ENCODE measurements at places on chromosomes 11 and 22.

GRCh38 chr22:49156662-49157285 is 670.9 kb downstream of the BRD1 start:
- DNase-seq = peak; percentile 87

DNA sequence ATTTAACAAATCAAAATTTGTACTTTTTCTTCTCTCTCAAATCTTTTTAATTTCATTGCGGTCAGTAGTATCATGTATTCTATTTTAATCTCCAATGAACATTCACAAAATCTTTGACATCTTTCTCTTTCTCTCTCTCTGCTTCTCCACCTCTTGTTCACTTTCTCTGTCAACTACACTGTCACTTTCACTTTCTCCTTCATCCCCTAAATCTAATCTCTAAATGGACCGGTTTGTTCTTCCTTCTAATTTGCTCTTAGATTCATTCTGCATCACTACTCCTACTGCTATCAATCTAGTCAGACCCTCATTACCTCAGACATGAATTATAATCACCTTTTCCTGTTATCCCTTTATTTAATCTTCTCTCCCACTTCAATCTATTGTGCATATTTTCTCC is 18.6 kb downstream of the CCDC73 start:
- DNase-seq = no peak

- DNase-seq = no peak
These were observed 64.3 kb downstream of the BTG4 start for GRCh38 chr11:111447931-111448330.

DNA sequence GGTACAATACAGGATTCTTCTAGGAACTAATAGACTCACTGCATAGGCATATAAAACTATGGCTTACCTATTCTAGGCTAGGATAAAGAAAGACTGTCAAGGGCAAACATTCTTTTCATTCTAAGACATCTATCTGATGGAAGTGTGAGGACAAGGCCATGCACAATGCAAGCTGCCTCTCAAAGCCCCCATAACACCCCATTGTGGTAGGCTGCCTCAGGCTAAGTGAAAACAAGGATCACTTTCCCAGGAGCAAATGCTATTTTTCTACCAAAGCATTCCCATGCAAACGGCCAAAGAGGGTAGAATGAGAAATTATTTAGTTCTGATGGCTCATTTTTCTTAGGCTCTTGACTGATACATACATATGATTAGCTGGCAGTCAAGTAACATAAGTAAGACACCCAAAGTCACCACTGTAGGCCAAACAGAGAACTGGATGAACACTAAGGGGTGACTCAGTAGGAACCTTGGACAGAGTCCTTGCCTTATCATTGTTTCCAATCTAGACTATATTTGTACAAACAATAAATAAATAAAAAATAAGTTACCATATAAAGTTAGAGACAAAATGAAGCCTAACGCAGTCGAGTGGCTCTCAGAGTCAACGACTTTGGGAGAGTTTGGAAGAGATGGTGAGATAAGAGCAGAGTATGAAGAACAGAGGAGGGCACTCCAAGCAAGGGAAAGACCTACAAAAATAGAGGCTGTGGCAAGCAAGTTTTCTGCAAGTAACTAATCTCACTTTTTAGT is 303.6 kb downstream of the SBF2 start:
- DNase-seq = no peak

DNA sequence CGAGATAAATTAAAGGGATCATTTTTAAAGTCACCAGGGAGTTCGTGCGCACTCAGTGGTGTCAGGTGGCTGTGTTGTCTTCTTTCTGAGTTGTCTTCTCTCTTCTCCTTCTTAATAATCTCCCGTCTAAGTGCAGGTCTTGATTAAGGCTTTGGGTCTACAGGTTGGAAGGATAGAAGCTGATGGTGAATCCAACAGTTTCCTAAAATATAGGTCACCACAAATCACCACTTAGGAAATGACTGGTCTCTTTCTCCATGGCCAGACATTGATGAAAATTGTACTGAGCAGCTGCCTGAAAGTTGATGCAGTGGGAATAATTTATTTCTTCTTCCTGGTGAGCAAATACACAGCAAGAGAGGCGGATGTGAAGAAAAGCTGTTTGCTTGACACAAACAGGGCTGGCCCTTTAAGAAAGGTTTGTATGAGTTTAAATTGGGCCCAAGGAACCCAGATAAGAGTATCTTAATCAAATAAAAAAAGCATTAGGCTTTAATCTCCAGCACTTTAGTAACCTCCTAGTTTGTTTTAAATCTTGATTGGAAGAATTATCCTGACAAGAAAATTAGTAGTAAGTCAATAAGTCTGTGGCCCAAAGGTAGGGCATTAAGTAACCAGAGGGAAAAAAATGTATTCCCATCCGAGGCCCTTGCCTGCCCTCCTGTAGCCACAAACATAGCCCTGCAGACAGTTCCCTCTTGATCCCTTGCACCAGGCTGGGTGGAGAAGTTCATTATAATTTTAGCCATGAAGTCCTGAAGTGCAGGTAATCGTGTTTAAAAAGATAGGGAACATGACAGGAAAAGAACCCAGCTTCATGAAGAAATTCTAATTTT is 245.8 kb downstream of the KIRREL3 start:
- no peak for DNase-seq

- no peak for DNase-seq
These were observed 82.8 kb upstream of the OR5AK2 start for GRCh38 chr11:56905936-56906335.

- DNase-seq = peak; percentile 71
These were observed 1.4 kb downstream of the PLXNB2 start for GRCh38 chr22:50305923-50306566.

DNA sequence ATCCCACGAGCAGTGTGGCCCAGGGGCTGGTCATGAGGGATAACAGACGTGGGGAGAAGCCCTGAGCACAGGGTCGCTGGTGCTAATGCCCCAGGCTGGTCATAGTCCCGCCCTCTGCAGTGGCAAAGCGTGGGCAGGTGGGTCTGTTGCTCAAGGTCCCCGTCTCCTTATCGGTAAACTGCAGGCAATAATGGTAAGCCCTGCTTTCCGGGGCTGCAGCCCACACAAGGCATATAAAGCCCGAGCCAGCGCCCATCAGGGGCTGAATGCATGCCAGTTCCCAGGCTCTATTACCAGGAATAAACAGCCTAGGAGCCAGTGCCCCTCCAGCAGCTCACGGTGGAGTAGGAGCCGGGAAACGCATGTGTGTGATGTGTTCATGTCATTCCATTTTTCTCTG is 261.0 kb downstream of the BRD1 start:
- DNase-seq = no peak

DNA sequence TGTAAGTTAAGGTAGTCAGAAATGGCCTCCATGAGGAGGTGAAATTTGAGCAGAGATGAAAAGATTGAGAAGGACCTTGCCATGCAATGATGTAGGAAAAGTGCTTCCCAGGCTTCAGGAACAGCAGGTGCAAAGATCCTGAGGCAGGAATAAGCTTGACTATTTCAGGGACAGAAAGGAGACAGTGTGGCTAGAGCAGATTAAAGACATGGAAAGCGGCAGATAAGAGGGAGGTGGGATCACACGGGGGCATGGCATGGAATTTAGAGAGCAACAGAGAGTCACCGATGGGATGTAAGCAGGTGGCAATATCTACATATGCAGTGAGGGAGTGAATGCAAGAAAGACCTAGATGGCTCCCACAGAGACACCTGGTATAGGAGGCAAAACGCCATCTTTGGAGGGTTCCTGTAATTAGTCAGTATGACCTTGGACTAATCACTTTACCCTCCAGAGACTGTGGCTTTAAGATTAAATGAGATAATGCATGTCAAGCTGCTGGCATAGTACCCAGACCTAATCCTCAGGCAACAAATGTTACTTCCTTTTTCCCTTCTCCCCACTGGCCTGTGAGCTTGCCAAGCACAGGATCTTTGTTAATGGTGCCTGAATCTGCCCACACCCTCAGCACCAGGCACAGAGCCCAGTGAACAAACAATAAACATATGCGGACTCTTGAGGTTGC is 24.6 kb upstream of the ACER3 start:
- DNase-seq = no peak

DNA sequence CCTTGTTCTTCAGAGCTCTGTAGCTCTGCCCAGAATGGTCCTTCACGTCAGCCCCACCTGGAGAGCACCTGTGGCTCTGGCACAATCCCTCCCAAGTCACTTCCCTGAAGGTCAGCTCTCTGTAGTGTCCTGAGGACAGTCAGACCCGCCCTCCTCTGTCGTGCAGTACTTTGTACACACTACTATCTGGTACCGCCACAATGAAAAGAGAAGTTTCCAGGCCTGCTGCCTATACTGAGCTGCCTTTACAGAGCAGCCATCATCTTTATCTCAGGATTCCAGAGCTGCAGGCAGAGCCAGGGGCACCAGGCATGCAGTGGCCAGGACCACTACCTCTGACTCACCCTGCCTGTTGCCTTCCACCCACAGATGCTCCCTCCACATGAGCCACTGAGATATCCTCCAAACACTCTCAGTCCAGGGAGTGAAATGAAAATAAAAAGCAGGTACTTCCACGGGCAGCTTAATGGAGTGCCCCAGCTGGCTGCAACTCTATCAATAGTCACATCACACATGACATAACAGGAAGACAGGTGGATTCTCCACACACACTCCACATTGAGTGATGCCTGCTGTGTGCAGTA is 7.3 kb downstream of the PACSIN2 start:
- DNase-seq = no peak

DNA sequence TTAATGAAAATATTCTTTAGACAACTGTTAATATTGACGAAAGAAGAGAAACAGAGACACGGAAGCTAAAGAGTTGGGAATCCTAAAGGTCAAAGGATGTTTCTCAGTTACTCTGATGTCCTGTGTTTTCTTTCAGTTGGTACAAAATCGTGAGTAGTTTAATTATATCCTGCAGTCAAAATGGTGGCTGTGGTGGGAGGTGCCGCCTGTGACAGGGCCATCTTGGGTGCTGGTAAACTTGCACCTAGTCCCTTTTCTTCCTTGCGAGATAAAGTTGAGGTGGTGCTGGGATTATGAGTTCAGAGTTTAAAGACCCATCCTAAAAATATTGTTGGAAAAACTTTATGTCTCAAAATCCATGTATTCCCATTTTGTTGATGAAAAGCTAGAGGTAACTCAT is 2.2 kb downstream of the CECR2 start:
- DNase-seq = no peak

- no peak for DNase-seq
These were observed 79.5 kb downstream of the TIMP3 start for GRCh38 chr22:32880893-32881596.

GRCh38 chr11:130633466-130633865 is 185.0 kb downstream of the ADAMTS15 start:
- no peak for DNase-seq

DNA sequence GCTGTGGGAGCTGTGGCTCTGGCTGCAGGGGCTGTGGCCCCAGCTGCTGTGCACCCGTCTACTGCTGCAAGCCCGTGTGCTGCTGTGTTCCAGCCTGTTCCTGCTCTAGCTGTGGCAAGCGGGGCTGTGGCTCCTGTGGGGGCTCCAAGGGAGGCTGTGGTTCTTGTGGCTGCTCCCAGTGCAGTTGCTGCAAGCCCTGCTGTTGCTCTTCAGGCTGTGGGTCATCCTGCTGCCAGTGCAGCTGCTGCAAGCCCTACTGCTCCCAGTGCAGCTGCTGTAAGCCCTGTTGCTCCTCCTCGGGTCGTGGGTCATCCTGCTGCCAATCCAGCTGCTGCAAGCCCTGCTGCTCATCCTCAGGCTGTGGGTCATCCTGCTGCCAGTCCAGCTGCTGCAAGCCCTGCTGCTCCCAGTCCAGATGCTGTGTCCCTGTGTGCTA is 514 bp downstream of the KRTAP5-9 start:
- DNase-seq = no peak

GRCh38 chr11:128804481-128804880 is 62.6 kb downstream of the KCNJ1 start:
- no peak for DNase-seq

DNA sequence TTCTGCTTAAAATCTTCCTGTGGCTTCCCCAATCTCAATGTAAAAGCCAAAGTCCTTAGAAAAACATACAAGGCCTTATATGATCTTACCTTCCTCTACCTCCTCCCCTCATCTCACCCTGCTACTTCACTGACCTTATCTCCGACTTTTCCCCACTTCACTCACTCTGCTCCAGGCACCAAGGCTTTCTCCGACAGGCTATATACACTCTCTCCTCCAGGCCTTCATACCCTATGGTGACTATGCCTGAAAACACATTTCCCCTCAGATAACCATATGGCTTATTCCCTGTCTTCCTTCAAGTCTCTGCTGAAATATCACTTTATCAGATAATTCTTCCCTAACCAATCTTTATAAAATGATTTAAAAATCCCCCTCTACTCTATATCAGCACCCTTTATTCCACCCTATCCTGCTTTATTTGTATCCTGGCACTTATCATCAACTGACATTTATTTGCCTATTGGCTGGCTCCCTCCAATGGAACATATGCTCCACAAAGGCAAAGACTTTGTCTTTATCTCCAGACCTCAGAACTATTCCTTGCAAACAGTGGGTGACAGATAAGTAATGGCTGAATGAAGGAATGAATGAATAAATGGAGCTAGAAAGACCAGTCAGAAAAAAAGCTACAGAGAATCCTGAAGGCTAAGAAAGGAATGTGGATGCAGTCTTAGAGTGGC is 52.7 kb downstream of the PAK1 start:
- DNase-seq = no peak

- DNase-seq = no peak
These were observed 2.1 kb downstream of the DEAF1 start for GRCh38 chr11:692824-693414.

DNA sequence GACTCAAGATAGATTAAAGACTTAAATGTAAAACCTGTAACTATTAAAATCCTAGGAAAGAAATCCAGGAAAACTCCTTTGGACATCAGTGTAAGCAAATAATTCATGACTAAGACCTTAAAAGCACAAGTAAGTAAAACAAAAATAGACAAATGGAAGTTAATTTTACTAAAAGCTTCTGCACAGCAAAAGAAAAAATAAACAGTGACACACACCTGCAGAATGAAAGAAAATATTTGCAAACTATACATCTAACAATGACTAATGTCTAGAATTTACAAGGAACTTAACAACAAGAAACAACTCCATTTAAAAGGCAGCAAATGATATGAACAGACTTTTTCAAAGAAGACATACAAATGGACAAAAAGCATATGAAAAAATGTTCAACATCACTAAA is 359.1 kb downstream of the LUZP2 start:
- no peak for DNase-seq

DNA sequence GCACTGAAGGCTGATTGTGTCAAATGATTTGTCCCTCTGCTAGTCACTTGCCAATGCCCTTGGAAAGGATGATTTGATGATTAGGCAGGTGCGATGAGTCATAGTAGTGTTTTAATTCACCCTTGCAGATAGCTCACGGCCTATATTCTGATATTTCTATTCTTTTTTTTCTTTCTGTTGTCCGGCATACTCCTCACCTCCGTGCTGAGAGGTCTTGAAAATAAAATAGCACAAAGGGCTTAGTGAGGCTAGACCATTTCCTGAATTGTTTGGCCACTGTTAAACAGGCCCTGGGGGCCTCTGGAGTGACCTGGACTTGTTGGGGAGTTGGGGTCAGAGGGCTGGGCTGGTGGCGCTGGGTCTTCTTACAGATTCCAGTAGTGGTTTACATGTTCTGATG is 99.8 kb downstream of the ZBTB16 start:
- DNase-seq = no peak
